ENCODE measurements at places on chromosomes 6 and 20.
A peak's percentile ranks its signal among the peaks of the same experiment; 100 is the strongest.

DNA sequence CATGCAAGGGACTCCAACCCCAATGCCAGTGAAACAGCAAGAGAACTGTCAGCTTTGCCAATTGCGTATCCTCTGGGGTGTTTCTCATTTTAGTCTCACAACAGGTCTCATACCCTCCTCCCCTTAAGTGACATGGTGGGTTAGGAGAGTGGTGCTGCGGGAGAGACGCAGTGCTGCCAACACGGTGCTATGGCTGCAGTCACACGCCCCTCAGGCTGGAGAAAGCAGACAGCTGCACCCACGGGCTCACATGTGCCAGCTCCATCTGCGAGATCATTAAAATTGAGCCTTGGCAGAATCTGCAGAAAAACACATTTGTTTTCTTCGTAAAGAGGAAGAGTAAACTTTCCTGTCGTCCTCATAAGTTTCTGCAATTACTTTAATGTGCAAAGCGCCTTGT lies 114.7 kb downstream of the ANKRD60 start:
- no peak for DNase-seq

DNA sequence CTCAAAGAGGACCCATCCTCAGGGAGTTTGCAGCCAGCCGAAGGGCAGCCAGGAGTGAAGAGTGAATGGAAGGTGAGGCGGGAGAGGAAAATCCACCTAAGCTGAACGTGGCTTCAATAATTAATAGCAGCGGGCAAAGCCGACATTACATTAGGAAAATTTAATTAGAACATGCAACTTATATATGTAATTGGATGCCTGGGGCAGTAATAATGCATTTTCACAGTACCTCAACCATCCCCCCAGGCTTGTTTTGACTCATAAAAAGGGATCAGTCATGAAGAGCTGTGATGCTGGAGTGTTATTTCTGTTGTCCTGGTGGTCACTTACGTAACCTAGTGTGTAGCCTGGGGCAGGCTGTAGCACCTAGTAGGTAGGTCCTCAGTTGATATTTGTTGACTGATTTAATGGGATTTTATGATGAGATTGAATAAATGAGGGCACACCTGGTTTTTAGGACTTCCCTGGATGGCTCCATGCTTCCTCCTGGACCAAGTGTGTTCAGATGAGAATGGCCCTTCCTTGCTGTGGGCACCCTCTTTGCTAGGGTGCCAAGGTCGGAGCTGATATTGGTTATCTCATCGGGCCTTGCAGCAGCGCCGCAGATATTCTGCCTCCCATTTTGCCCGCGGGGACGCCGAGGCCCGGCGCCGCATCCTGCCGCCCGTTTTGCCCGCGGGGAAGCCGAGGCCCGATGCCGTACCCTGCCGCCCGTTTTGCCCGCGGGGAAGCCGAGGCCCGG lies 128.8 kb downstream of the CDH26 start:
- DNase-seq = no peak

- DNase-seq = peak; percentile 73
These were observed 3.6 kb upstream of the CCN2 start for GRCh38 chr6:131954775-131955107.

- no peak for DNase-seq
These were observed 4.2 kb downstream of the TGM3 start for GRCh38 chr20:2300002-2300401.

DNA sequence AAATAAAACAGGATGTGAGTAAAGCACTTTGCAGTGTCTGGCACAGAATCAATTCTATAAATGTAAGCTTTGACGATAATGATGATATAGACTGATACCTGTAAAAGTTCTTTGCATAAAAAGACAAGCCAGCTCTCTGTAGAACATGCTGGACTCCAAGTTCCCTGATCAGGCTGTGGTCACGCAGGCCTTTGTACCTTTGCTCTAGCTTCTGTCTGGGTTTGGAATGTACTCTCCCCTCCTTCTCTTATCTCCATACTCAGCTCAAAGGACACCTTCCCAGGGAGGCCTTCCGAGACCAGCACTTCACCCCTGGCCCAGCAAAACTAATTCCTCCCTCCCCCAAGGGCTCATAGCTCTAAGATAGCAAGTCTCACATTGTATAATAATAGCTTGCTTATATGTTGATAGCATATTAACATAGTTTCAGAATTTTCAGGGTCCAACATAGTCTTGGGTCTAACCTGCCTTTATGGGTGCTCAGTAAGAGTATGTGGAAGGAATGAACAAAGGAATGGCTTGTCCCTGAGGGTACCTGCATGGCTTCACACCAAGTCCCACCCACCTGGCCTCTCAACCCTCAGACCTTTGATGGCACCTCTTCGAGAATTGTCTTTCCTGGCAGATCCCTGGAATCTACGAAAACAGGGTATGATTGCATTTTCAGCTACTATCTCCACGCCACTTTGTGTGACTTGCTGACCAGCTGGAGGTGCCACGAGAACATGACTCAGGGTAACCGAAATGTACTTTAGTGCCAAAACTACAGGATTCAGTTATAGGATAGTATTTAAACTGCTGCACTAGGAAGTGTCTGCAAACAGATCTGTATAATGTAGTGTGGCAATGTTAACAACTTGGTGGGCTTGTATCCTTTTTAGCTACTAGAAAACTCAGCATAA lies 41.7 kb upstream of the PIM1 start:
- DNase-seq = no peak

- DNase-seq = no peak
These were observed 15.4 kb upstream of the IER3 start for GRCh38 chr6:30759575-30760239.

DNA sequence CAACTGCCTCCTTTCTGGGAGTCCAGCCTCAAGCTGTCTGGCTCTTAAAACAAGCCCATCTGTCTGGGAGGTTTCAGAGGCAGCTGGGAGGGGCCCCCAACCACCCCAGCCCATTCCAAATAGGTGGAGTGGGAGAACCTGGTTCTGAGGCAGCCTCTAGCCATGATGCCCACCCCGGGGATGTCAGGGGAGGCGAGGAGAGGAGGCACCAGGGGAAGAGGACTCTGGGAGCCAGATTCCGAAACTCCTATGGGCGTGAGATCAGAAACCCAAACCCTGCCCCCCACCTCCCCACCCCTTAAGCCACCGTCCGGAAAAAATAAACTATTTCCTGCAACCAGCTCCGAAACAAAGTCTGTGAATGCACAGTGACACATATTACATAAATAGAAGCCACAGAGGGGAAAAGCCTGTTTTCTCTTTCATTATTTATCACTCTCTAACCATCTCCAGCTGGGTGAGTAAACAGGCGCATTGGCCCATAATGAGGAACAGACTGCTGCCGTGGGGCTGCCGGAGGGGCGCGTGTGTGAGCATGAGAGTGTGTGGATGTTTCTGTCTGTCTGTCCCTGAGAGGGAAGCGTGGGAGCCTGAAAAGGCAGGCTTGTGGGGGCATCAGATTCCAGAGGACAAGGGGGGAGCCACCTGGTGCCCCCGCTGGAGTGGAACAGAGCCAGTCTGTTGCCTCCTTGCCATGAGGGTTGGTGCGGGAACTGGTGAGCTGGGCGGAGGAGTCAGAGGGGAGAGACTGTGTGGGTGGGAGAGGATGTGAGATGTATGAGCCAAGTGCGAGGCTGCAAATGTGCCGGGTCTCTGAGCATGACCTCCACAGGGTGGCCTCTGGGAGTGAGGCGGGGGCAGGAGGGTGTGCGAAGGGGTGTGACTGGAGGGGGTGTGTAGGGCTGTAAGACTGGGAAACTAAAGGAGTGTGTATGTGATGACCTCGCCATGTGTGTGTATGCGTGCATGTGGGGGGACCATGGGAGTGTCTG lies 14.3 kb upstream of the FOXP4 start:
- DNase-seq = peak; percentile 86

DNA sequence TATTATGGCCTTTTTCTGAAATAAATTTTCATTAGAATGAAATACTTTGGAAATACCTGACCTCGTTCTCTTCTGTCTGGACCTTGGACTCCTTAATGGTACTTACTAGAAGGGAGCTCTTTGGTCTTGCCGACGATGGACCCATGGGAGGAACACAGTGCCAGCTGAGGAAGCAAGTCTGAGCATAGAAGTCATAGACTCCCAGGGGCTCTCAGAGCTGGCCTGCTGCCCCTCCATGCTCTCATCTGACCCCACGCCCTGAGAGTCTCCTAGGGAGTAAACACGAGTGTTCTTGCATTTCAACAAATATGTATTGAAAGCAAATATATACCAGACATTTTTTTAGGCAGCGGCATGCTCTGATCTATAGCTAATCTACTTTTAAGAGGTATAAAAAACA lies 87.8 kb downstream of the PLEKHG1 start:
- no peak for DNase-seq

GRCh38 chr6:44057931-44058616 lies 69.2 kb downstream of the MRPL14 start:
- DNase-seq = no peak

DNA sequence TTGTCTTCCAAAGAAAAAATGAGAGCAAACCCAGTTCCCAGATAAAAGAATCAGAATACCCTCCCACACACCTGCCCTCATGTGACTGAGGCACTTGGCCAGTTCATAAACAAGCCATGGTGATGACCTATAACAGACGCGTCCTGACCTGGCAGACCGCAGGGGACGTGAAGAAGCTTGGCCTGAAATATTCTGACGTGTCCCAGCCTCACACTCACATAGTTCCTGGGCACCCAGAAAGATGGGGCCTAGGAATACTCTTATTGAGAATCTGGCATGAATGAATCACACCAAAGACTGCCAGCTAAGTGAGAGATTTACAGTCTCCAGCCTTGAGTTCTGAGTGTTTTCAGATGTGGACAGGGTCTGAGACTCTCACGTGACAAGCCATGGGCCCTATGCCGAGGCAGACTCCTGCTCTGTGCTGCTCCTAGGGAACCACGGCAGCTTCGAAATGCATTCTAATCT lies 17.2 kb upstream of the MAP3K4 start:
- no peak for DNase-seq

DNA sequence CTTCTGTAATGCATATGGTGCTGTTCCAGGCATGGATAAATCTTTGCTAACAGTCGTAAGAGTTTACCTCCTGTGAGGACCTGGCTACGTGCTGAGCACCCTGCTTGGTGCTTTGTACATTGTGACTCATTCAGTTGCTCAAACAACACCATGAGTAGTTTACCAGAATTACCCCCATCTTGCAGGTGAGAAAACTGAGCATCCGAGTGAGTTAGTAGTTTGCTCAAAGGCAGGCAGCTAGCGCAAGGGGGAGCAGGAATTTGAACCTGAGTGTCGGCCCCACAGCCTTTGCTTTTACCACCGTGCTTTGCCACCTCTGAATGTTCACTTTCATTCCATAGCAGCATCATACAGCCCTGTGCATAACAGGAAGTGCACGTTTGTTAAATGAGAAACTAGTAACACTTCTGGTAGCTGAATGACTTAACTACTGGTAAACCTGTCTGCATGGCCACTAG lies 121.9 kb downstream of the MTHFD1L start:
- DNase-seq = no peak

GRCh38 chr6:157388924-157389323 lies 7.9 kb downstream of the ZDHHC14 start:
- DNase-seq = no peak

DNA sequence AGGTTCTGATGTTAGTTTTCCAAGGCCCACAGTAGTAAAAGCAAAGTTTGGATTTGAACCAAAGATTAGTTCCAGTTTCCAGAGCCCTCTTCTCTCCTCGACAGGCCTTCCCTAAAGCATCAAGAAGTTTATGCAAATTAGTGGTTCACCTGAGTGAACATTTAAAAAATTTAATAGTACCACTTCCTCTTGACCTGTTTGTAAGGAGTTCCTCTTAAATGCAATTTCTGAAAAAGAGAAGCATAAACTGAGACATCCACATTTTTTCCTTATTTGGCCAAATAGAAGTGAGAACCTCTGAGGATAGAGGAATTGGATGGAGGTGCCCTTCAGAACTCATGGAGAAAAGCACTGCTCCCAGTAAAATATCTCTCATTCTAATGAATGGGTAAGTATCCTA lies 1.2 kb upstream of the DSE start:
- no peak for DNase-seq

DNA sequence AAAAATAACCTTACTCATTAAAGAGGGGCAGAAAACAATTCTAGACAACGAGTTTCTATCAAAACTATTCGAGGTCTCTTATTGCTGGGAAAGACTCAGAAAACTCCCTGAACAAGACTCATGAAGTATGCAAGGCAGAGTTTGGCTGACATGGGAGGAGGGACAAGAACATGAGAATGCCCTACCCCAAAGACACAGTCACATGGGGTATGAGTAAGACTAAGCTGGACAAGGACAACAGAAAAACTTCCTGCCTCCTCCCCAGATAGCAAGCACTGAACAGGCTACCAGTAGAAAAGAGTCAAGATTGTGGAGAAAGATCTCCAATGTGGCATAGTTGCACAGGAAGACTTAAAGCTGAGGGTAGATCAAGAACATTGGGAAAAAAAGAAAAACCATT lies 39.7 kb upstream of the PHIP start:
- DNase-seq = no peak

DNA sequence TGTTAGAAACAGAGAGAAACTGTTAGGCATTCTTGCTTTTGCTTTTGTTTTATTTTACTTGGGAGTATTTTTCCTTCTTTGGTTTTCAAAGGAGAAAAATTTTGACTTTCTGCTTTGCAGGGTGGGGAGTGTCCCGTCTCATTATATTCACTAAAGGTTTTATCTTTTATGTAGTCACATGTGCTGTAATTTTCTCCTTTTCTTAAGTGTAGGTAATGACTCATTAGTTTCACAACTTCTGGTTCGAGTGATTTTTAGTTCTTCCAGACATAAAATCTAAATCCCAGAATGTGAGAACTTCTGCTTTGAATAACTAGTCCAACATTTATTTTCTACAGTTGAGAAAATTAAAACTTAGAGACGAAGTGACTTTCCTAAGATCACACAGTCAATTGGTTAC lies 37.7 kb downstream of the ADGRF1 start:
- no peak for DNase-seq

- DNase-seq = no peak
These were observed 19.8 kb downstream of the PDE7B start for GRCh38 chr6:135871296-135871695.

GRCh38 chr20:41510847-41511450 lies 107.2 kb downstream of the CHD6 start:
- DNase-seq = peak; percentile 17

GRCh38 chr6:7129784-7130569 lies 22.2 kb downstream of the RREB1 start:
- DNase-seq = no peak

DNA sequence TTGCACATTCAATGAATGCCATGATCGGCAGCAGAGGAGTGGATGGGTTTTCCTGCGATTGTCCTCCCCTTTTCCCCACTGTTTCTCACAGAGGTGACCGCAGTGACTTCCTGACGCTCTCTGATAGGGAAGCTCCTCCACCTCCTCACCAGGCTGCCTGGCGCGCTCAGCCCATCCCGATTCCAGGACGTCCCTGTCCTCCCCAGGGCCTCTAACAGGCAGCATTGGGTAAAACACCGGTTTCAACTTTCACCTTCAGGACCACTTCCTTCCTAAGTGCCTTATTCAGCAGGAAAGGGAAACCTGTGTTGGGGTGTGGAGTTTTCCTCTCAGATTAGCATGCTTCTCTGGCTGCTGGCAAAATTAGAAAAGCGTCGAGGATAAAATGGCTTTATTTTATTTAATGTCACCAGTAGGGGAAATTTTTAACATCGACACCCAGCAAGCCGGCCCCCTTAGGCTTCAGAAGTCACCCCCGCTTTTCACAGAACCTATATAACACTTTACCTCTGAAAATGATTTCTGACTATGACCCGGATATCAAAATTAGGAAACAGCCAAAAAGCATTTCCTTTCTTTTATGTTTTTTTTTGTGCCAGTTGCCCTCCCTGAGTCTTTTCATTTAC lies 570.4 kb upstream of the GJE1 start:
- DNase-seq = peak; percentile 36

All from kidney (tissue), 22 donors.